ENCODE measurements at places on chromosomes 3 and 15.

DNA sequence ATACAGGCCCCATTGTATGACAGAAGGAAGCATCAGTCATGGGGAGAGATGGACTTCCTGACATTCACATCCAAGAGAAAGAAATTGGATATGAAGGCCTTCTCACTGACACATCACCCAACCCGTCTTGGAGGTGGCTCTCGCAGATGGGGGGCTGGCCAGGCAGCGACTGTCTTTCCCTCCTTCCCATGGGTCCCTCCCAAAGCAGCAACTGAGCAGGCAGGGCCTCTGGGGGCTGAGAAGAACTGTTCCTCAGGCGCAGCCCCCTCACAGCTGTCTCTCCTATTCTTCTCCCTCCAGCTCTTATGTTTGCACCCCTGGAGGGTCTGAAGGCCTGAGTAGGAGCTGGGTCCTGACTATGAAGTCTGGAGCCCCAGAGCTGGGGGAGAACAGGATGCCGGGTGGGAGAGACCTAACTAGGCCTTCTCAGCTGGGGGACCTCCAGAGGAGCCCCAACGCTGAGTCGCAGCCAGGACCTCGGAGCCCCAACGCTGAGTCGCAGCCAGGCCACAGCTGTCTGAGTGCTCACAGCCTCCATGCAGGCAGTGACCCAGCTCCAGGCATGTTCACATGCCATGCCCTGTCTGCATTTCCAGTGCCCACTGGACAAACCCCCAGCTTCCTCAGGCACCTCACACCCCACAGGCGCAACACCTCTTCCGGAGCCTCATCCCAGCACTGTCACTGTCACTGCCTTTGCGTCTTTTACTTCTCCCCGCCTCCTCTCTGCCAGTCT lies 29.6 kb downstream of the UMPS start:
- DNase-seq: no peak

DNA sequence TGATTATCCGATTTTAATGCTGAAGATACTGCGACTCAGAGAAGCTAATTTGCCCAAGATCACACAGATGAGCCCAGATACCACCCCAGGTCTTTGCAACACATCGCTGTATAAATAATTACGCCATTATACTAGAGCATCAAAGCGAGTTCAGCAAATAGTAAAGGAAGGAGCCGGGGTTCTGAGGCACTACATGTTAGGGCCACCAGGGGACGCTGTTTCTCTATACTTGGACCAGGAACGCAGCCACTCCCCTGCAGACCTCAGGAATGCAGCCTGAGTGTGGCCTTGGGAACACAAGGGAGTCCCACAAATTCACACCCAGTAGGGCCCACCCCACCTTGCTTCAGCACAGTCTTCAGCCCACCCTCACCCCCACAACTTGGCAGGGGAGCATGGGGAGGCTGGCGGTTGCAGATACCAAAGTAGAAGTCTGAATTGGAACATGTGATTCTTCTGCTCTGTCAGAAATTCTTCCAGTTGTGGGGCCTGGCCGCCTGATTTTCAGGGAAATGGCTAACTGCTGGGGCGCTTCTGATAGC lies 57.8 kb upstream of the RYK start:
- DNase-seq: peak; percentile 43

GRCh38 chr3:190739641-190740185 lies 122.8 kb downstream of the GMNC start:
- DNase-seq: no peak

- no peak for DNase-seq
Measured at GRCh38 chr3:75938921-75939320, 153.6 kb upstream of the ZNF717 start.

- DNase-seq: no peak
Measured at GRCh38 chr3:16913264-16913580, 28.5 kb downstream of the PLCL2 start.

- DNase-seq: no peak
Measured at GRCh38 chr3:13671482-13672233, 122.7 kb downstream of the FBLN2 start.

- DNase-seq: no peak
Measured at GRCh38 chr3:29247088-29247745, 33.7 kb upstream of the RBMS3 start.

DNA sequence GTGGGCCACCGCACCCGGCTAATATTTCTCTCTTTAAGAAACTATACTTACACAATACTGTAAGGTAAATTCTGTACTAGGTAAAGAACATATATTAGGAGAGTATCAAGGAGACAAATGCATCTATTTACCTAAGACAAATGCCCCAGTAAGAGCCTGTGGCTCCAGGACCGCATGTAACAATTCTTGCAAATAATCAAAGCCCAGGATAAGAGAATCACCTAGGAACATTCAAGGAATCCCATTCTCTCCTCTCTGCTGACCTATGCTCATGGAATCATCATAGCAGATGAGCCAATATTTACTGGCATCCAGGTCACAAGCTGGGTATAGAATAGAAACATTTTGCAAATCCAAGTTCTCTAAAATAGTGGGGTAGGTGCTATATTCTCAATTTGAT lies 347.7 kb downstream of the FOXP1 start:
- no peak for DNase-seq

- DNase-seq: no peak
Measured at GRCh38 chr15:69305204-69305931, 6.7 kb downstream of the PAQR5 start.

DNA sequence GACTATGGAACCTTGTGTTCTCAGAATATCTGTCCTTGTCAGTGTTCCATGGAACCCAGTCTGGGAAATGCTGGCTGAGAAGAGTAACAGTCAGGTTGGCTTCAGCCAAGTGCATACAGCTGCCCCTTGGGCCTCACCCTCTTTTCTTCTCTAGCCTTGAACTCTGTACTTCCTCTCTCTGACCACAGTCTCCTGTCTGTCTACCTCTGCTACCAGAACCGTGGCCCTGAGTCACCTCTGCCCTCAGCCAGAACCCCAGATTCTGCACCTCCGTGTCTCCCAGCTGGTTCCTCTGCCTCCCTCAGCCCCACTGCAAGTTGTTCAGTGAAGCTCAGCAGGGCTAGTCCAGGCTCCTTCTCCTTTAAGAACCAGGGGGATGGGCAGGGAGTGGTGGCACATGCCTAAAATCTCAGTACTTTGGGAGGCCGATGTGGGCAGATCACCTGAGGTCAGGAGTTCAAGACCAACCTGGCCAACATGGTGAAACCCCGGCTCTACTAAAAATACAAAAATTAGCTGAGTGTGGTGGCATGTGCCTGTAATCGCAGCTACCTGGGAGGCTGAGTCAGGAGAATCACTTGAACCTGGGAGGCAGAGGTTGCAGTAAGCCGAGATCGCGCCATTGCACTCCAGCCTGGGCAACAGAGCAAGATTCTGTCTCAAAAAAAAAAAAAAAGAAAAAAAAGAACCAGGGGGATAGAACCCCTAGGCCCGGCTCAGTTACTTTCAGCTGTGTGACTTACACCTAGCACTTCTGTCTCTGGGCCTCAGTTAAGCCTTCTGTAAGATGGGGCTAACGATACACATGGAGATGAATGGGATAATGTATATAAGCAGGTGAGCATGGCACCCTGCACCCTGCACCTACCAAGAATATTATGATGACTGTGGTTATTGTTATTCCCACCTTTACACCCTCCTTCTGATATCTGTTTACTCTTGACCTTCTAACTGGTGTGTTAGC lies 24.3 kb upstream of the TATDN2 start:
- peak; percentile 44 for DNase-seq

- no peak for DNase-seq
Measured at GRCh38 chr3:194732617-194733016, 46.9 kb downstream of the FAM43A start.

DNA sequence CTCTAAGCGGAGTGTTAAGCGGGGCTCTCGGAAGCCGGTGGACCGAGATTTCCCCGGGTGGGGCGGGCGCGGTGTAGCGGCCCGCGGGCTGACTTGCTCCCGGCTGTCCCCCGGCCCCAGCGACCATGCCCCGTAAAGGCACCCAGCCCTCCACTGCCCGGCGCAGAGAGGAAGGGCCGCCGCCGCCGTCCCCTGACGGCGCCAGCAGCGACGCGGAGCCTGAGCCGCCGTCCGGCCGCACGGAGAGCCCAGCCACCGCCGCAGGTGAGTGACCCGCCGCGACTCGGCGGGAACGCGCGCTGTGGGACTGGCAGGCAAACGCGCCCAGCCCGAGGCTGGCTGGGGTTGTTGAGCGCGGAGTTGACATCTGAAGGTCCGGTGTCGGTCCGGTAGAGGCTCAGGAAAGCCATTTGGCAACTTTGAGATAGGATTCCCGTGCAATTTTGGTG lies 1.3 kb downstream of the SMC4 start:
- DNase-seq: no peak

DNA sequence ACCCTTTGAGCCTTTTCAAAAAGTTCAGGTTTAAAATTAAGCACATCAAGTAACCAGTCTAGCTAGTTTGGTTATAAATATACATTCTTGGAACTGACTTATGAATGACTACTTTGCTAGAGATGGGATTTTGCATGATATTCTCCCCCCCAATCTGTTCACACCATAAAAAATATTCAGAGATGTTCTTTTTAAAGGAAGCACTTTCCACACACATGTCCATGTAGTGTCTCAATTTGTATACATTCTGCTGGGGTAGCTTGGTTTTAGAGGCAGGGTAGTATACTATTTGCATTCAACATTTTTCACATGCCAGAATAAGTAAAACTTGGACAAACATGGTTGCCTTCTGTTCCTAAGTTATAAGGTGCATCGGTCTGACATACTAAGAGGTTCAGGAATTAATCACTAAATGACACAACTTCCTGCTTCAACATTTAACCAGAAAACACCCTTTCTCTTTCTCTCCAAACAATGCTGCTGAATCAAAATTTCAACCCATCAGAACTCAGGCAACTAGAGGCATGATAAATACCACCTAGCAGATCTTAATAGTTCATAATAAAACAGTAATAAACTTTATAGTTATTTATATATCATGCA lies 57.0 kb downstream of the SUMF1 start:
- no peak for DNase-seq

DNA sequence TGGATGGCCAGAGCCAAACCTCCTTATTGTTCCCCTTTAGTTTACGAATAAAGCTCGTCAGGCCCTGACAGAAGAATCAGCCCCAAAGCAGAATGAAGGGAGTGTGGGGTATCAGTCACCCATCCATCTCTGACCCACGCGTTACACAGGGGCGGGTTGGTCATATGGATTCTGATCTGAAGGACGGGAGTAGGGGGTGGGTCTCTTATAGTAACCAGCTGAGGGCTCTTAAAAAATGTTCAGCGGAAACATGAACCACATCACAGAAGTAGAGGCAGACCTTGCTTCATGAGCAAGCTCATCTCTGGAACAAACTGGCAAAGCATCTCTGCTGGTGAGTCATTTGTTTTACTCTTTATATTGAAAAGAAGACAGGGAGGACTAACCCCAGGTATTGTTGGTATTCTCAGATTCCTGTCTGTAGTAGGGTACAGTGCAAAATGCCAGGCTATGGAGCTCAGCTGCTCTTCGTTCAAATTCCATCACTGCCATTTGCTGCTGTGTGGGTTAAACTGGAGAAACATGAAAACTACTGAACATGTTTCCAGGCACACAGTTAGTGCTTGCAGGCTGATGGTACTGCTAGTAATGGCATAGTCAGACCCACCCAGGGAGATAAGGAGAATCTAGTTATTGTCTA lies at the start of gene CXCR6:
TSS of gene CXCR6 (plus strand) at position 258 of the 640 bp plus-strand sequence. CDS start 3,018 bp downstream, outside the sequence.
- peak; percentile 33 for DNase-seq

- no peak for DNase-seq
Measured at GRCh38 chr15:34223904-34224596, 766 bp upstream of the EMC4 start.

DNA sequence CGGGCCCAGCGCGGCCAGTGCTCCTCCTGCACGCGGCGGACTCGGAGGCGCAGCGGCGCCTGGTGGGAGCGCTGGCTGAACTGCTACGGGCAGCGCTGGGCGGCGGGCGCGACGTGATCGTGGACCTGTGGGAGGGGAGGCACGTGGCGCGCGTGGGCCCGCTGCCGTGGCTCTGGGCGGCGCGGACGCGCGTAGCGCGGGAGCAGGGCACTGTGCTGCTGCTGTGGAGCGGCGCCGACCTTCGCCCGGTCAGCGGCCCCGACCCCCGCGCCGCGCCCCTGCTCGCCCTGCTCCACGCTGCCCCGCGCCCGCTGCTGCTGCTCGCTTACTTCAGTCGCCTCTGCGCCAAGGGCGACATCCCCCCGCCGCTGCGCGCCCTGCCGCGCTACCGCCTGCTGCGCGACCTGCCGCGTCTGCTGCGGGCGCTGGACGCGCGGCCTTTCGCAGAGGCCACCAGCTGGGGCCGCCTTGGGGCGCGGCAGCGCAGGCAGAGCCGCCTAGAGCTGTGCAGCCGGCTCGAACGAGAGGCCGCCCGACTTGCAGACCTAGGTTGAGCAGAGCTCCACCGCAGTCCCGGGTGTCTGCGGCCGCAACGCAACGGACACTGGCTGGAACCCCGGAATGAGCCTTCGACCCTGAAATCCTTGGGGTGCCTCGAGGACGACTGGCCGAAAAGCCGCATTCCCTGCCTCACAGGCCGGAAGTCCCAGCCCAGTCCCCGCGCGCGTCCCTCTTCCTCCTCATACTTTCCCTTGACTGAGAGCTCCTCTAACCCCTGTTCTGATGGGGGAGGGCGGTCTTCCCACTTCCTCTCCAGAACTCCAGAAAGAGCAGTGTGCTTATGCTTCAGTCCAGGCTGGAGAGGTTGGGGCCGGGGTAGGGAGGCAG lies 1.4 kb upstream of the IL17RC start:
- no peak for DNase-seq

DNA sequence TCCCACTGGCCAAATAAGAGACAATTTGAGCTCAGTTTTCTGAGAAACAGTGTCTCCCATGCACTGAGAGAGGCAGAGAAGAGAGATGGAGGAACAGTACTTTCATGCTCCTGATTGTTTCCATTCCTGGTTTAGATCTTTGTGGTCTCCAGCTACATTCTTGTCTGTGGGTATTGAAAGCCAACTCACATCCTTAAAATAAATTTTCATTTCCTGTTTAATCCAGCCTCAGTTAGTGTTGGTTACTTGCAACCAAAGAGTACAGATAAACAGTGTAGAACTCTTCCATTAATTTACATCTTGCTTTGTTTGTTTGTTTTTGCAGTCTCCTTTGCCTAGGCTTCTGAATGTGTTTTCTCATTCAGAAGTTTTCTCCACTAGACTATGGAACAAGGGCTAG lies 123.7 kb upstream of the CLSTN2 start:
- DNase-seq: no peak

GRCh38 chr3:16514755-16515353 lies 1.4 kb upstream of the RFTN1 start:
- no peak for DNase-seq

DNA sequence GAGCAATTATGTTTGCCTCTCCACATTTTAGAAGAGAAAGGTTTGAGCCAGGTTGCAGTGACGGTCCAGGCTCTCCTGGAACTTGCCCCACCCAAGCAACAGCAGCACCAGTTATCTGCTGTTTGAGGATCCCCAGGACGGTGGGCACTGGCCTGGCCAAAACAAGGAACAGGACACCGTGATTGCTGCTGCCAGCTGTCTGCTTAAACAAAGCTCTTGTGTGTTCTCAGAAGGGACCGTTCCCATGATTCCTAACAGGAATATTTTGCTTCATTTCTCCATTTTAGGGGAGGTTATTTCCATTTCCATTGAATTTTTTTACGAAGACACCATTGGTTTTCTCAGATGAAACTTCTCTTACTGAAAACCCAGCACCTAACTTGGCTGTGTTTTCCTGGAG lies 66.4 kb upstream of the RPL35A start:
- no peak for DNase-seq

GRCh38 chr3:70996082-70996481 lies 587.4 kb downstream of the FOXP1 start:
- no peak for DNase-seq

GRCh38 chr3:123110282-123110975 lies 43.6 kb downstream of the PDIA5 start:
- DNase-seq: no peak

GRCh38 chr15:85583923-85584390 lies 203.6 kb downstream of the AKAP13 start:
- no peak for DNase-seq

GRCh38 chr3:184785890-184786279 lies 26.1 kb upstream of the VPS8 start:
- DNase-seq: no peak
